Astrocyte (in vitro differentiated cells and primary cell): ENCODE measurements at places on chromosomes 5 and 9. TPM values are rescaled to one million over a fixed set of nuclear protein-coding genes. Genes with fewer than 3 reads are reported as not detected.

The CDO1 gene
- total RNA-seq, result 3.9 and 6.1 TPM in 2 replicates

DNA sequence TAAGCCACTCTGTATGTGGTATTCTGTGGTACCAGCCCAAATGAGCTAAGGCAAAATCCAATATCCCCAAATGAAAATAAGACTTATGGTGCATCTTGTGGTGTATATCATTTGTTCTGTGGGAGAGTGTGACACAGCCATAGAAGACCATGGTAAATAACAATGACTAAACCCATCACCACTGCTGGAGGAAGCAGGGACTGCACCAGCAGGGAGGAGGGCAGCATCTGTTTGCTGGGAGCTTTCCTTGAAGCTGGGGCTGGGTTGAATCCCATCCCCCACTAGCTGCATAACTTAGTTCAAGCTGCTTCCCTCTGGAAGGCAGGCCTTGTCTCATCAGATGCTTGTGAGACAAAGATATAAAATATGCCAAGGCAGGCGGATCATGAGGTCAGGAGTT lies 14.2 kb downstream of the GADD45G start:
- no peak for DNase-seq

- no peak for DNase-seq
Measured at GRCh38 chr9:9117866-9118265, 1318.3 kb upstream of the DMAC1 start.

GRCh38 chr9:91567642-91568274 lies 144.1 kb upstream of the NFIL3 start:
- no peak for DNase-seq

The SLC45A2 gene
- total RNA-seq, result 0.82 and 0.98 TPM in 2 replicates

The PCDHA10 gene
- total RNA-seq, result 15.5 and 16.0 TPM in 2 replicates

The SHOC1 gene
- not detected in 2 replicates for total RNA-seq

The WNT8A gene
- not detected in 2 replicates for total RNA-seq

DNA sequence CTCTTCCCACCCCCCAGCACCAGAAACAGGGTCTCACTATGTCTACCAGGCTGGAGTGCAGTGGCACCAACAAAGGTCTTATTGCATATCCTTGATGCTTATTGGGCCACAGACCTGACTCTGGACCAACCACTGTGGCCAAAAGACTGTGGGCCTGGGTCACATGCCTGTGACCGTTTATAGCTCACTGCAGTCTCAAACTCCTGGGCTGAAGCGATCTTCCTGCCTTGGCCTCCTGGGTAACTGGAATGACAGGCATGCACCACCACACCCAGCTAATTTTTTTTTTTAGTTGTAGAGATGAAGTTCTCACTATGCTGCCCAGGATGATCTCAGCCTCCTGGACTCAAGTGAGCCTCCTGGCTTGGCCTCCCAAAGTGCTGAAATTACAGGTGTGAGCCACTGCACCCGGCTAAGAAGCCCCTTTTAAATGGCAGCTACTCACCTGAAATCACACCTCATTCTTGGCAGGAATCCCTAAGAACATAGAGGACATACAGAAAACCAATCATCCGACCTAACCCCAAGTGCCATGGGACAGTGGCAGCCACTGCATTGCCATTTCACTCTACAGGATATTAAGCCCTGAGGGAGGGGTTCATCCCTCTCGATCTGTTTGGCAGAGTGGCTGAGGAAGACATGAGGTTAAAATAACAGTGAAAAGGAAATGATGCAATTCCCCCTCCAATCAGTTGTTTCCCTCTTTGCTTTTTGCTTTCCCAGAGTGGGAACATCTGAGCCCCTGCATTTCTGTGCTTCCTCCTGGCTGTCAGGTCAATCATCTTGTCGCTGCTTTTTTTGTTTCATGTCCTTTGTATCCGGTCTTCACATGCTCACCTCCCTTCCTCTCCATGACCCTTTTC lies 74.6 kb downstream of the LRRC70 start:
- DNase-seq, result no peak

DNA sequence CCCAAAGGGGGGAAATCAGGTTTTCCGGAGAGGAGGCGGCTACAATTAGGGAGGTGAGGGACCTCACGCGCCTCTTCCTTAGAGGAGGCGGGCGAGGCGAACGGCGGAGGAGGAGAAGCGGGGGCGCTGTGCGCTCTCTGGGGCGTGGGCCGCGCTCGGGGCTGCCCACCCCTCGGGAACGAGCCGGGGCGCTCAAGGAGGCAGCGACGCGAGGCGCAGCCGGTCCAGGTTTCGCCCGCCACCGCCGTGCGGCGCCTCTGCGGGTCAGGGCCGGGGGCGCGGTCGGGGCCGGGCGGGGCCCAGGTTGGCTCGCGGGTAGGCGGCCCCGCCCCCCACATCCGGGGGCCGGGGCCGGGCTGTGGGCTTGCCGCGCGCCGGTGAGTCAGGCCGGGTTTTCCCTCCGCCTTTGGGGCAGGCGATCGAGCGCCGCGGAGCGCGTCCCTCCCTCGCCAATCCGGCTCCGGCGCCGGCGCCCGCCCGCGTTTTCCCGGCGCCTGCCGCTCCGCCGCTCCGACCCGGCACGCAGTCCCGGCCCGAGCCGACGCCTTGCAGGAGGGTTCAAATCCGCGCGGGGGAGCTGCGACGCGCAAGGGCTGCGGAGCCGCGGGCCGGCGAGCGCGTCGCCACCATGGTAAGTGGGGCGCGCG lies at the start of gene N4BP3:
Gene N4BP3, plus strand, starts transcription at position 392 of the 647 bp plus-strand sequence. CDS start 6,052 bp downstream, outside the sequence.
- peak; percentile 22 for DNase-seq

- DNase-seq, result no peak
Measured at GRCh38 chr5:1502046-1502736, 21.6 kb downstream of the LPCAT1 start.

DNA sequence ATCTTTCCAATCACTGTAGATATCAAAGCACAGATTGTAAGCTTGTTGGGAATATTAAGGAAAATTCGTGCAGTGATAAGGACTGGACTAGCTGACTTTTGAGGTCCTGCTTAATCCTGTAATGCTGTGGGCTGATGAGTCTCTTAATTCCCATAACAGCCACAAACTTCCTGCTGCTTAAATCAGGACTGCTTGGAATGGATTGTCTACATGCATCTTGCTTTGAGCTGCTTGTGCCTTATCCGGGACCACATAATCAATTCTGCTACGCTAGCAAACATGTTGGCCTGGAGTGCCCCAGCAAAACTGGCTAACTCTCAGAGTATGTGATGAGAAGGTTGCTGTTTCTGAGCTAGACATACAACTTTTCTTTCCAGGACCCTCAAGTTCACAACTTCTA lies 79.6 kb downstream of the SNCAIP start:
- peak; percentile 25 for DNase-seq

DNA sequence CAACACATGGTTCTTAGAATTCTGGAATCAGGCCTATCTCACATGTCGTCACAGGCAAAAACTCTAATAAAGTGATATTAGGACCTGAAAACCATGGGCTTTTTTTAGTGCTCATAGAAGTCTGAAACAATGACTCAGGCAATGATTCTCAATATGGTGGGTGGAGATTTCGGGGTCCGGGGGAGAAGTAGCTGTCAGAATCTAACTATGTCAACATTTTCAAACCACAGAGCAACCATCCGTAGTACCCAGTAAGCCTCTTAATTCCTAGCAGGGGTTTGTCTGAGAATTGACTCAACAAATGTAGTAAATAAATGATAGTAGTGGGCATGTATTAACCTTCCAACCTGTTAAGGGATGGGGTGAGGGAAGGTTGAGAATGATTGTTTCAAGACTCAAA lies 2.6 kb downstream of the AMACR start:
- peak; percentile 23 for DNase-seq

GRCh38 chr9:81850724-81851123 lies 77.5 kb upstream of the SPATA31D4 start:
- DNase-seq, result no peak

DNA sequence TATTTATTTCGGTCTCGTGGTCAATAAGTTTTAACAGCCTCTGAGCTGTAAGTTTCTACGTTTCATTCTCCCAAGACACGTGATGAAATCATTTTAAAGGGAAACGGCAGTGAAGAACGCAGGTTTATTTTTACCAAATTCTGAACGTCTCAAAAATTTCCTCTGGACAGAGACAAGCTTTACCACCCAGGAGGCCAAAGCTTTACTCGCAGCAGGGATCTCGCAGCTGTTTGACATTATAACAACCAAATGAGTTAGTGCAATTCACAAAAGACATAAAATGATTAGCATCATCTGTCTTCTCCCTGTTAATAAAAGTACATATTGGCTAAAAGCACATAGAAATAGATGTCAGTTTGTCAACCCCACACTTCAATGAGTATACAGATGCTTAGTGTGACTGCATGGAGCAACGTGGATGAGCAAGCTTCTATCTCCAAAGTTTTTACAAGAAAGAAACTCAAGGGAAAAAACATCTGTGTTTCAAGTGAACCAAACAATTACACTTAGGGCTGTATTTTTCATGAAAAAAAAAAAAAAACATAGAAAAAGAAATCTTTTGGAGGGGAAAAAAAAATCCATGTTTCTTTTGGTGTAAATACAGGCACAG lies 2.5 kb downstream of the SEMA5A start:
- DNase-seq, result no peak

The ADAMTSL1 gene
- 11.4 and 12.6 TPM in 2 replicates for total RNA-seq

The RMI1 gene
- 6.3 and 6.5 TPM in 2 replicates for total RNA-seq

GRCh38 chr9:37464426-37465248 lies 613 bp downstream of the ZBTB5 start:
- peak; percentile 56 for DNase-seq

The ANGPTL2 gene
- total RNA-seq, result 17.5 and 21.3 TPM in 2 replicates

DNA sequence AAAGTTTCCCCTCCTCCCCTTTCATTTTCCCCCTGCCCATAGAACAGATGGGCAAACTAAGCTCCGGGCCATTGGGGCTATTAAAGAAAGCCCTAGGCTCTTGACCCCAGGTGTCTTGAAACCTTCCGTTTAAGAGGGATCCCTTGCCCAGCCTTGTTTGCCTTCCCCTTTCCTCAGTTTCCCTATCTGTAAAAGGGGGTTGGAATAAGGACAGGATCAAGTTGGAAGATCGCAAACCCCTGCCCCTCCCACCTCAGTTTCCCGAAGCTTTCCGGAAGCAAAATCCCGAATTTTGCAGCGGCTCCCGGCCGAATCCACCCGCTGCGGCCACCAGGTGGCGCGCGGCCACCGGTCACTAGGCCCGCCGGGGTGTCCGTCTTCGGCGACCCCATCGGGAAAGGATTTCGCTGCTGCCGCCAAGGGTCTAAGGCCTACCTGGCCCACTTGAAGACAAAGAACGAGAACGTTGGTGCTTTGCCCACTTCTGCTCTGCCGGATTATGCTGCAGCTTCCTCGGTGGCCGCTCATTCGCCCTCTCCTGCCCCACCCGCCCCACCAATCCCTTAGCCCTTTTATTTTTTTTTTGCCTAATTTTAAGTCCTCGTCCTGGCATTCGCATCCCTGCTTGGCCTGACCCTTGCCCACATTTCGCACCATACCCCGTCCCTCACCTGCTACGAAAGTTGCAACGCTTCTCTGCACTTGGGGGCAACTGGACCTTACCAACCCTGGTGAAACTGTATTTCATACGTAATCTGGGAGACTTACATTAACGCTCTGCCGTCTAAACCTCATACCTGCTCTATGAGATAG lies 962 bp upstream of the NR6A1 start:
- peak; percentile 55 for DNase-seq

The CAMK2A gene
- total RNA-seq, result 1.2 and 1.6 TPM in 2 replicates

GRCh38 chr9:26856413-26857032 lies 36.1 kb downstream of the CAAP1 start:
- peak; percentile 15 for DNase-seq

The GNA14 gene
- 1.0 and 1.1 TPM in 2 replicates for total RNA-seq
